ENCODE measurements at places on chromosomes 2 and 18.

GRCh38 chr2:138034536-138034935, 70.3 kb downstream of the HNMT start:
- no peak for DNase-seq

DNA sequence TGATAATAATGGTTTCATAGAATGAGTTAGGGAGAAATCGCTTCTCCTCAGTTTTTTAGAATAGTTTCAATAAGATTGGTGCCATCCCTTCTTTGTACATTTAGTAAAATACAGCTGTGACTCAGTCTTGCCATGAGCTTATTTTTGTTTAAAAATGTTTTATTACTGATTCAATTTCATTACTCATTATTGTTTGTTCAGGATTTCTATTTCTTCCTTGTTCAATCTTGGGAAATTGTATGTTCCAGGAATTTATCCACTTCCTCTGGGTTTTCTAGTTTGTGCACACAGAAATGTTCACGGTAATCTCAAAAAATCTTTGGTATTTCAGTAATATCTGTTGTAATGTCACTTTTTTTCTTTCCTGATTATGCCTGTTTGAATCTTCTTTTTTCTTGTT, 371.5 kb upstream of the SETBP1 start:
- DNase-seq, result no peak

GRCh38 chr18:63102941-63103744, 216.4 kb downstream of the BCL2 start:
- no peak for DNase-seq

GRCh38 chr18:43322132-43322531, 44.8 kb upstream of the SYT4 start:
- no peak for DNase-seq

GRCh38 chr2:30777661-30778505, 29.4 kb downstream of the CAPN13 start:
- DNase-seq, result no peak

DNA sequence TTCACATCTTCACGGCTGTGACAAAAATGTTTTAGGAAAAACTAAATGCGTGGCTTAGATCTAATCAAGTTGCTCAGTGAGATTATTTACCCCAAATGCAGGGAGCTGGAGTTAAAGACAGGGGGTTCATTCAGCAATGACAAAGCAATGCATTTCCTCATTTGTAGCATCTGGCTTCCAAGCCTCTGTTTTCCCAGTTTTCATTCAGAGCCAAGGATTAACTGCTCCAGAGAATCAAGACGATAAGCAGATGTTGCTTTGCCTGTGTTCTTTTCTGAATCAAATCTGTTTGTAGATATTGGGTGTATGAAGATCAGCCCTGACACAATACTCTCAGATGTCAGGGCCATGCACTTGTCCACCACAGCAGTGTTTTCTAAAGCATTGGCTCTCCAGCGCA, 147.4 kb upstream of the SIX2 start:
- DNase-seq, result no peak

DNA sequence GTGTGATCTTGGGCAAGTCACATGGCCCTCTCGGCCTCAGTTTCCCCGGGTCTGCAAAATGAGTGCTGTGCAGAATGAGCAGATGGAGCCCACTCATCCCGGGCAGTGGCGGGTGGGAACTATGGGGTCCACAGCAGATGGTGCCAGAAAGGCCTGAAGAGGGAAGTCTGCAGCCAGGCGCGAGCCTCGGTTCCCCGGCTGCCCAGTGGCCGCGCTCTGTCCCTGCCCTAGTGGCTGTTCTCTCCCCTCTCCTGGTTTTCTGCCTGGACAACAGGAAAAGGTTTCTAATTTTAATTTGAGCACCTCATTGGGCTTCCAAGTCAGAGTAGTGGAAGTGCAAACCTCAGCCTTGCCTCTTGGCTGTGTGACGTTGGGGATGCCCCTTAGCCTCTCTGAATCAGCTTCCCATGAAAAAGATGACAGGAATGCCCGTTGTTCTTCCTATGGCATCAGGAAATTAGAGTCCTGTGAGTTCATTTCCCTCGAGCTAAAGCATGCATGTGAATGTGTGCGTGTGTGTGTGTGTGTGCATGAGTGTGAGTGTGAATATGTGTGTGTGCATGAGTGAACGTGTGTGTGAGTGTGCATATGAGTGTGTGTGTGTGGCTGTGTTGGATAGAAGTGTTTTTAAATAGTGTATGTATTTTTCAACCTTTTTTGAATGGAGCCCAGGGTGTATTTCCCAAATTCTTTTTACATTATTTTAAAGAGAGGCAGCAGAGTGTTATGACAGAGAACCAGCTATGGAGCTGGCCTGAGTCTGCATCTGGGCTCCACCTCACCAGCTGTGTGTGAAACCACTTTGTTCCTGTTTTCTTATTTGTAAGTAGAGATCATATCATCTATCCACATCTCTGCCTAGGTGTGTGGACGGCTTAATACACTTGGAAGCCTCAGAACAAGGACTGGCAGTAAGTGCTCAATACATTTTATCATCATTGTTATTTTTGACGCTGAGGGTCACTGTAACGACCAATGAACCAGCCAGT, 41.3 kb downstream of the RRM2 start:
- no peak for DNase-seq

DNA sequence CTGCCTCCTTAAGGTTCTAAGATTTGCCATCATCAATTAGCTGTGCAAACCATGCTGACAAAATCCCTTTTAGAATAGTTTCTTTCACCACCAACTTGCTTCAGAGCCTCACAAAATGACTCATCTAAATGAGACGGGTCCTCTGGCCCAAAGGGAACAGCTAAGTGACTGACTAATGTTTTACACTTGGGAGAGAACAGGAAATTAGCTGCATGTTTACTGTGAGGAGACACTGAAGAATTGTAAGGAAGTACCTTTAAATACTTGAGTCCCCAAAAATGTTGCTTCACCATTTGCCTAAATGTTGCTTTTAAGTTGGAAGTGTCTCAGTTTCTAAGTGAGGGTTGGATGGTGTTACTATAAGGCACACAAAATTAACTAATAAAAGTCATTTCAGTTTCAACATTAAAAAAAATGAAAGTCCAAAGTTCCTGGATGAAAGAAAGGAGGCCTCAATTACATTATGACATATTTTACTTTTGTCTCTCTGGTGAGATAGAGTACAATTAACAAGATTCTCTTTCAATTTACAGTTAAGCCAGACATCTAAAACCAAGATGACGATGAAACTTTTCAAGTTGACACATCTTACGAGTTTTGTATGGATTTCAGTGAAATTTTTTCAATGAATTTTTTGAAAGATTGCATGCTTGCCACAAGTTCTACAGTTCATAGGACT, 229.1 kb upstream of the FN1 start:
- no peak for DNase-seq

- no peak for DNase-seq
Observed at GRCh38 chr2:142153601-142154000, 22.8 kb upstream of the LRP1B start.

GRCh38 chr18:46407486-46408166, 249.4 kb downstream of the LOXHD1 start:
- no peak for DNase-seq

GRCh38 chr2:28446531-28446930, 49.3 kb upstream of the PLB1 start:
- DNase-seq, result no peak

DNA sequence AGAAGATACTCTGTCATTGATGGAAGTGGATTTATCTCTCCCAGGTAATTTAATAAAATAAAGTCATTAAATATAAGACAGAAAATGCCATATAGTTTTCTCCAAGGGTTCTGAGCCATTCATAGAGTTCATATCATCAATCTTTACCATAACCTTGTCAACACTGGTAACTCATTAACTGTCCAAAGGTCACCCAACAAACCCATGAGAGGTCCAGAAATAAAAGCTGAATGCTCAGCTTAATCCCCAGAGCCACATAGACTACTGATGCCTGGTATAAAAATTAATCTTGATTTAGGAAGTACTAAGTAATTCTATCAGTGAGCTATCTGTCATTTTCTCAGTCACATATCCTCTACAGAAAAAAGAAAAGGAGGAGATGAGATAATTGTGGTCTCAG, 903.0 kb upstream of the DDX18 start:
- no peak for DNase-seq

DNA sequence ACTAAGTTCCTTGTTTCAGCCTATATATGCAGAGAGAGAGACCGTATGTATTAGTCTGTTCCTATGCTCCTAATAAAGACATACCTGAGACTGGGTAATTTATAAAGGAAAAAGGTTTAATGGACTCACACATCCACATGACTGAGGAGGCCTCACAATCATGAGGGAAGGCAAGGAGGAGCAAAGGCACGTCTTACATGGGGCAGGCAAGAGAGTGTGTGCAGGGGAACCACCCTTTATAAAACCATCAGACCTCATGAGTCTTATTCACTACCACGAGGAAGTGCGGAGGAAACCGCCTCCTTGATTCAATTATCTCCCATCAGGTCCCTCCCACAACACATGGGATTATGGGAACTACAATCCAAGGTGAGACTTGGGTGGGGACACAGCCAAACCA, 73.8 kb downstream of the TMEM18 start:
- no peak for DNase-seq

GRCh38 chr2:236642584-236643291, 73.1 kb downstream of the ACKR3 start:
- DNase-seq, result no peak

- no peak for DNase-seq
Observed at GRCh38 chr2:153100151-153100550, 378.4 kb downstream of the RPRM start.

DNA sequence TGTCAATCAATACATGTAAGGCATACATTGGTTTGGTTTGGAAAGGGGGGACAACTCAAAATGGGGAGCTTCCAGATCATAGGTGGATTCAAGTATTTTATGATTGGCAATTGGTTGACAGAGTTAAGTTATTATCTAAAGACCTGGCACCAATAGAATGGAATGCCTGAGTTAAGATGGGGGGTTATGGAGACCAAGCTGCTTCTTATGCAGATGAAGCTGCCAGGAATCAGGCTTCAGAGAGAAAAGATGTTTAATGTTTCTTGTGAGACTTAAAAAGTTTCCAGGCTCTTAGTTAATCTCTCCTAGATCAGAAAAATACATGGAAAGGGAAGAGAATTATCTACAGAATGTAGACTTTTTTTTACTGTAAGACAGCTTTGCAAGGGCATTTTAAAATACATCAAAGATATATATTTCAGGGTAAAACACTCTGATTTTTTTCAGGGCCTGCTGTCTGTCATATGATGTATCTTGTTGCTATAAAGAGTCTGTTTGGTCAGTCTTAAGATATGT, 1343.2 kb upstream of the LRRTM1 start:
- no peak for DNase-seq

DNA sequence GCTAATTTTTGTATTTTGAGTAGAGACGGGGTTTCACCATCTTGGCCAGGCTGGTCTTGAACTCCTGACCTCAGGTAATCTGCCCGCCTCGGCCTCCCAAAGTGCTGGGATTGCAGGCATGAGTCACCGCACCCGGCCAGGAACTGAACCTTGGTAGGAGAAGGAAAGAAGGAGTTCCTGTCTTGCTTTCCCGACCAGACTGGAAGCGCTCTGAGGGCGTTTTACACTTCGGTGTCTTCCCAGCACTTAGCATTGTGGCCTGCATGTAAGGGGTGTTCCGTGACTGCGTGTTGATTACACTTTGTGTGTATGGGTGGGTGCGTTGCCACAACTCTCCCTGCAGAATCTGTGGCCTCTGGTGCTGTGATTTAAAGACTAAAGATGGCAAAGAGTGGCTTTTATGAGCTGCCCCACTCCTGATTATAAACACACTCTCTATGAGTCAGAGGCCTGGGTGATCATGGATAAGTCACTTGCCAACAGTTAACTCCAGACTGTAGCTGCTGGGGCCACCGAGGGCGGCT, 46.0 kb downstream of the ODC1 start:
- no peak for DNase-seq

DNA sequence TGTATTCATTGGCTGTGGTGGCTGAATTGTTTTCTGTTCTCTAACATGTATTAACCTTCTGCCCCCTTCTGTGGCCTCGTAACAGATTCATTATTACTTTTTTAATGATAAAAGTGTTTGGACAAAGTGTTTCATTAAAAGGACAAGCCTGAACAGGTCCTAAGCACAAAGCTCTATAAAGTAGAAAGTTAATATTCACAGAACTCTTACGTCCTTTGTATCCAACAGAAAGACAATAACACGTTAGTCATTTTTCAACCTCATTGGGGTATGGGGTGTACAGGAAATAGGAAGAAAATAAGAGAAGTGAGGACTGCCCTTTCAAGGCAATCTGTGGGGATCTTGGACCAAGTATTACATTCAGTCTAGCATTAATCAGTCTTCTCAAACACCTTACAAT, 105.5 kb upstream of the RGPD4 start:
- DNase-seq, result no peak

- no peak for DNase-seq
Observed at GRCh38 chr2:188305271-188305670, 13.6 kb downstream of the GULP1 start.

GRCh38 chr2:174503161-174503809, 16.5 kb upstream of the GPR155 start:
- no peak for DNase-seq

GRCh38 chr2:10781746-10782145, 30.8 kb downstream of the PDIA6 start:
- no peak for DNase-seq

DNA sequence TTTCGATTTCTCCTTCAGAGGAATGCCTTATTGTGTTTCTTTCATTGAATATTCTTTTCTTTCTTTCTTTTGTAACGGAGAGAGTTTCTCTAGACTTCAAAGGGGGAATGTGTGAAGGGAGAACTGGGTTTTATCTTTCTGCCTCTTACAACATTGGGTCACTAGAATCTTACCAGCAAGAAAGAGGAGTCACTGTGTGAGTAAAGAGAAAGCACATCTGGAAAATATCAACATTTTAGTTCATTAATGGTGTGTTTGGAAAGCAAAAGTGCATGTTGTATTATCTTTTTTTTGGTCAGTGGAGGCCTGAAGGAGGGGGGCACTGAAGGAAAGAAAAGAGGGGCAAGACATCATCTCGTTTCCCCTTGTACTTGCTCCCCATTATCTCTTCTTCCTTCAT, 86.6 kb upstream of the THOC1 start:
- no peak for DNase-seq

DNA sequence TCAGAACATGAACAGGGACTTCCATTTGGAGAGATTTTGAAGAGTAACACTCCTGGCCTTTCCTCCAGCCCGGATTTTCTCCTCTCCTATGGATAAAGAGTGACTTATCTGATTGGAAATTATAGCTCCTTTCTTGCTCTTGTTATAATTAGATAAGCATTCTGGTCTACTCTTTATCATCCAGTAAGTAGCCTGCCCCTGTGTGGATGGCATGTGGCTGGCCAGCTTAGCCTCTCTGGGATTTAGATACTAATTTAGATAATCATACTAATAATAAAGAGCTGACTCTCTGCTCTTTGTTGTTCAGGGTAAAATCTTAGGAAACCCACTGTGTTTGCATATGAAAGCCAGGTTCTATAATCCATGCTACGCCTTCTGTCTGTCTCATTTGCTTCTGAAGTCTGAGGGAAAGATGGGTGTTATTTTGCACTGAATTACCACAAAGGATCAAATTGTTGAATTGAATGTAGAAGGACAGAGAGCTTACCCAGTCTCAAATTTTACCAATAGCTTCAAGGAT, 438.8 kb downstream of the SPAG16 start:
- no peak for DNase-seq
